ENCODE measurements at places on chromosomes 11 and 22. TPM values are rescaled to one million over a fixed set of nuclear protein-coding genes. Genes with fewer than 3 reads are reported as not detected.

GRCh38 chr11:119147604-119148333 lies 1.1 kb upstream of the ABCG4 start:
- DNase-seq = no peak

DNA sequence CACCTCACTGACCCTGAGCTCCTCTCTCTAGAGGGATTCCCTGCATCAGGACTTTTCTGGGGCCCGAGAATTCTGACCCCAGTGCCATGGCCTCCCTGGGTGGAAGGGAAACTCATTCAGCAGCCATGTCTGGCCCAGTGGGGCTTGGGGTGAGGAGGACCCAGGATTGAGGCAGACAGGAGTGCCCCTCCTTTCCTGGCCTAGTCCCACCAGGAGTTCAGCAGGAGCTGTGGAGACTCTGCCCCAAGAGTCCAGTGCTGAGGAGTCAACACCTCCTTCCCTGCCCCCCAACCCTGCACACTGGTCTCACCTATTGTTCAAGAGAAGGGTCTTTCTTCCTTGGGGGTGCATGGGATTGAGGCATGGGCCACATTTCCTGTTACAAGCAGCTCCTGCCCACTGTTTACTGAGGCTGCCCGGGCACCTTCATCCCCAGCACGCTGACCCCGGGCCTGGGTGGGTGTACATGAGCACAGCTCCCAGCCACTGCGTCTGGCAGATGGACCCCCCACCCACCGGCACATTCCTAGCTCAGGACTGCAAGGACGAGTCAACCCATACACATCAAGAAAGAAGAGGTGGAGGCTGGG lies 33.9 kb downstream of the ALX4 start:
- DNase-seq = no peak

DNA sequence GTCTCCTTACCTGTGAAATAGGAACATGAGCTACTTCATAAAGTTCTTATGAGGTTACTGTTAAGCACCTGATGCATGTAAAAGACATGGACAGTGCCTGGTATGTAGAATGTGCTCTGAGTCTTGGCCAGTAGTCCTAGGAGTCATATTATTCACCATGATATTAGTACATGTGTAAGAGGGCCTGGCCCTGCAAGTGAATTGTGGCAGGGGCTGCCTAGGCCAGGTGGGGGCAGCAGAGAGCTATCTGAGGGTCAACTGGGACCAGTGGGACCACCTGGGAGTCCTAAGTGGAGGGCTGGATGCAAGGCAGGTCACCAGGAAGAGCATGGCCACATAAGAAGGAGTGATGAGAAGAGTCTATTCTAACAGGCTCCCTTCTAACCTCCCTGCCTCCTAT lies 529.5 kb downstream of the SOX6 start:
- no peak for DNase-seq

The BID gene
- 15.8 TPM for total RNA-seq

The SLC22A12 gene
- not detected for total RNA-seq

Data from T-cell (primary cell).